ENCODE measurements at places on chromosomes 2 and 18.

DNA sequence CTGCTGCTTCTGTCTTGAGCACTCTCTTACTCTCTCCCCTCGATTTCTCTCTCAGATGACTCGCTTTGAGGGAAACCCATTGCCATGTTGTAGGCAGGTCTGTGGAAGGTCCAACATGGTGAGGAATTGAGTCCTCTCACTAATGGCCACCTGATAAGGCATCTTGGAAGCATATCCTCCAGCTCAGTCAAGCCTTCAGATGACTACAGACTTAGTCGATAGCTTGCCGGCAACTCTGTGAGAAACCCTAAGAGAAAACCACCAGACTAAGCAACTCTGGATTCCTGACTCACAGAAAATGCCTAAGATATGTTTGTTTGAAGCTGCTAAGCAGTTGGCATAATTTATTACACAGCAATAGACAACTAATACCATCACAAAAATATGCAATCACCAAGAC lies 51.2 kb downstream of the WDR75 start:
- no peak for DNase-seq

DNA sequence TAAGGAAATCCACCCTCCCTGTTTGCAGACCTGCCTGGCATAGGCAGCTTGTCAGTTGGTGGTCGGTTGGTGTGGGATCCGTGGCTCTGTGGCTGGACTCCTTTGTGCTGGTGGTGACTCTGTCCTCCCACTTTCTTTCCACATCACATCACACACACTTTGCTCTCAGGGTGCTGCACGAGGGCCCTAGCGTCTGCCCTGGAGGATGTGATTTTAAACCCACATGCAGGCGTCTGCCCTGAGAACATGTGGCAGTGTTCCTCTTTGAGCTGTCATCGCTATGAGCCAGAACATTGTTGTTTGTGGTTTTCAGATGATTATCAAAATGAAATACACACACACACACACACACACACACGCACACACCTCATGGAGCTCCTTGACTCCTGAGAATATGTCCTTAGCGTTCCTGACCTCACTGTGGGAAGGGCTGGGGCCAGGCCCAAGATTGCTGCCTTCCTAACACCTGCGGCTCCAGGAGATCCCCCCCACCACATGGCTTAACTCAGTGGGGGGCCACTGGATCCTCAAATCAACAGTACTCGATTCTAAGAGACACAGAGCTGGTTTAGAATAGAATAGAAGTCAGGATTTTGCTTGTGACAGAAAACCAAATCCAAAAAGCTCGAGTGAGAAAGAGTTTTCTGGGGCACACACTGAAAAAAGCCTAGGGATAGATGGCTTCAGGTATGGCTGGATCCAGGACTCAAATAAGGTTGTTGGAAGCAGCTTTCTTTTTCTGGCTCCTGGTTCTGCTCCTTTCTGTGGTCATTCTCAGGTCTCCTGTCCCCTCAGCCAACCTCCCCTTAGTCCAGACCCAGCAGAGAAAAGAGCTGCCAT lies 54.8 kb downstream of the RTP5 start:
- DNase-seq, result no peak

DNA sequence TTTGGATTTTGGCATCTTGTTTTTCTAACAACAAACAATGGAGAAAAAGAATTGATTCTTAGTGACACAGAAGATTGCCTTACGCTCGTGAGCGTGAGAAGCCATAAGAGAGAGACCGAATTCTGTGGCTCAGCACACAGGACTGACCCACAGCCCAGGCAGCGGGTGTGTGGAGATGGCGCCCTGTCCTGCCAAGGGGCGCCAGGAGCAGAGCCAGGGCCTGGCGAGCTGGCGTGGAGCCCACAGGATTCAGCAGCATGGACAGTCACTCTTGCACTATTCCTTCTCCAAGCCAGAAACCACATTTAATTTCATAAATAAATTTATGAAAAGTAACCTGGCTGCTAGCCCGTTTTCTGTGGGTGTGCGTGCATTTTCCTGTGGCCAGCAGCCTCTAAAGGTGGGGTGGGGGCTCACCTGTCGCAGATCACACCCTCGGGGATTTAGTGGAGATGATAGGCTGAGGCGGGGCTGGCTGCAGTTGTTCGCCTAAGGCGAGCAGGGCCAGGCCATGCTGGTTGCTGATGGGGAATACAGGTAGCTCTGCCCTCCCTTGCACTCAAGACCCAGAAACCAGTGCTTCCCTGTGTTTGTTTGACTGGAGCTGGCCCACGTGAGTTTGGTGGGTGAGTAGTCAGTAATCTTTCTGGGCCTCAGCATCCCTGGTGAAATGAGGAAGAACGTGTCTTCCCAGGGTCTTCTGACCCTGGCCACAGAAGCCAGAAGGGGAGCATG lies 46.2 kb downstream of the FAM168B start:
- no peak for DNase-seq

GRCh38 chr2:31188131-31188530 lies 29.2 kb downstream of the CAPN14 start:
- DNase-seq, result no peak

- DNase-seq, result no peak
Measured at GRCh38 chr2:28909655-28910353, 15.3 kb downstream of the WDR43 start.

DNA sequence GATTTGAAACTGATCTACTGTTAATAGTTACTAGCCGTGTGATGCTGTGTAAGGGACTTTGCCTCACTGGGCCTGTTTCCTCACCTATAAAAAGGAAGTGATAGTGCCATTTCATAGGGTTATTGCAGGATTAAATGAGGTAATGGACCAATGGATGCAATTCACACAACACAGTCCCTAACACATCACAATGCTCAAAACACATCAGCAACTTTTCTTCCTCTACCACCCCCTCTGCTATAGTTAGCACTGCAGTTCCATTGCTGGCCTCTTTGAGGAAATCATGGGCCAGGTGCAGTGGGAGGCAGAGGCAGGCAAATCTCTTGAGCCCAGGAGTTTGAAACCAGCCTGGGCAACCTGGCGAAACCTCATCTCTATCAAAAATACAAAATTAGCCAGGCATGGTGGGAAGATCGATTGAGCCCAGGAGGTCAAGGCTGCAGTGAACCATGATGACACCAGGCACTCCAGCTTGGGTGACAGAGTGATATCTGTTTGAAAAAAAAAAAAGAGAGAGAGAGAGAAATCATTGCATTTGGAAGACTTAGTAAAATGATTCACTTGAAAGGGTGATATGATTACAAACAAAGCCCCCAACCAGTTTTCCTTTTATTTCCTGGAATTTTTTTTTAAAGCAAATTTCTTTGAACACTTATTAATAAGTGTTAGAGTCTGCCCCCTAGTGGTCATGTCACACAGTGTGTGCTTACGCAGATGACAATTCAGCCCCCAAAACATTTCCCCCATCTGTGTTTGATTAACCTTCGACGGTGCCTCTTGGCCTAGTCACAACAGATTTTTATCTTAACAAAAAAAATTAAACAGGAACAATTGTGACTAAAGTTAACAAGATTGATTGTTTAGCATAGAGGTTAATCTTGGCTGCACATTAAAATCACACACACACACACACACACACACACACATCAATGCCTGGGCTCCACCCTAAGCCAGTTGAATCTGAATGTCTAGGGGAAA lies 88.6 kb upstream of the BCL11A start:
- peak; percentile 6 for DNase-seq

DNA sequence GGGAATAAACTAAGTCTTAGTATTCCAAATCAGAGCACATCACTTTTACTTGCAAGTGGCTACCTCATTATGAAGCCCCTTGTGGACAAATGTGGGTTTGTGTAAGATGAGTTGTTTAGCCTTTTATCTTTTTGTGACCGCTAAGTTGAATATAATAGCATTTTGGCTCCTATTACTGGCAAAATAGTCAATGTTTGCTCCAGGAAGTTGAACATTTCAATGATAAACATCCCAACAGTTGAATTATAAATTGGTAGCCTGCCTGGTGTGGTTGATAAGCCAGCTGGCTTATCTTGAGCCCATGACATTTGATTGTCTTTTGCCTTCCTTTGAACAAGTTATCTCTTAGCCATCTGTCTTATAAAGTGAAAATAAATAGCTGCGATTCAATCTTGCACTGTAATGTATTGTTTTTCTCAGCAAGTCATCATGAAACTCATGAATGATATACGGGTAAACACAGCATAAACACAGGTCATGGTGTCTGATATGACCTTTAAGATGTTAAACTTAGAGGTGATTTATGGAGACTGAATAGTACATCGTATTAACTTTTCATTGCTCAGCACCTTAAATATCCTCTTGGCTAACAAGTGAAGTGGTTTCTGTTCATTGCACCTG lies 338.4 kb downstream of the SOCS6 start:
- no peak for DNase-seq

GRCh38 chr2:158914731-158915130 lies 53.7 kb upstream of the TANC1 start:
- DNase-seq, result no peak

DNA sequence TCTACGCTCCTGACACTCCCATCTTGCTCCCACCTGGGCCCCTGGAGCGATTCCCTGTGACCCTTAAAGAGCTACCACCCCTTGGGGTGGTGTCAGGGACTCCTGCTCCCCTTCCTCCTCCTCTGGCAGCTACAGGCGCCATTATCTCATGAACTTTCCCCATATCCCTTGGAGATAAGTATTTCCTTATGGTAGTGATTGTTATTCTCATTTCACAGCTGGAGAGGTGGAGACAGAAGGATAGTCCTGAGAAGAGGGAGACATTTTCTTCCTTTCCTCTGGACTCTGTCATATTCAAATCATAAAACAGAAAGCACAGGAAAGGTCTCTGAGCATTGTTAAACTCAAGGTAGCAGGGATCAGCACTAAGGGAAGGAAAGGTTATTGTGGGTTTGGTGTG lies 34.6 kb downstream of the RDH14 start:
- no peak for DNase-seq

GRCh38 chr18:23992941-23993280 lies 21.6 kb upstream of the TTC39C start:
- DNase-seq, result no peak

DNA sequence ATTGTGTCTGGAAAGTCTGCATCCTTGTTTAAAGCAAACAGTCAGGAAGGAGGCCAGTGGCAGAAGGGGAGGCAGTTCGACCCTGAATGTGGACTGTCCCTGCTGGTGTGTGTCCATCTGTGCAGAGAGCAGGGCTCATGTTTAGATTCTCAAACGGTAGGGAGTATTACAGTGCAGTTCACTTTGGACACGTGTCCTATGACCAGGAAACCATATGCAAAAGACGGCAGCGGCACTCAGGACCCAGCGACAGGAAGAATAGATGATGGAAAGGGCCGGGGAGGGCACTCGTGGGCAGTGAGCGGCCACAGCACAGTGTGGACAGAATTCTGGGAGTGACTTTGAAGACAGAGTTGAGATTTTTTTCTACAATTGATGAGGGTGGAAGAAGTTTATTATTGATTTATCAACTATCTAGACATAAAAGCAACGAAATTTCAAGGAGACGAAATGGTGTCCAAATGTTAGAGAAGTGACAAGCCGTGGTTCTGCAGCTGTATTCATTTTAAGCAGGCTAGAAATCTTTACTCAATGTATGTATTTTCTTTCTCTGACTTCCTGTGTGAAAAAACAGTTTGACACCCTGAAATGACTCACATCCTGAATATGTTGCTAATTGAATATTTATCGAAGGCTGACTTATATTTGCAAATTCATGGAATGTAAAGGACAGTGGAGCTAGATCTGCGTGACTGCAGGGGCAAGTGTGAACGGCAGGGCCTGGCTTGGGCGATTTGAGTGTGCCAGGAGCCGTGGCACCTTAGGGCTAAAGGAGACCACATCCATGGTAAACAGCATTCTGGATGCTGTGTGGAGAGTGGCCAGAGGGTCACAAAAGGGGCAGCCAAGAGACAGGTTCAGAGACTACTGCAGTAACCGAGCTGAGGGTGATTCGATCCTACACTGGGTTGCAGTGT lies 214.2 kb downstream of the PTGR3 start:
- no peak for DNase-seq

DNA sequence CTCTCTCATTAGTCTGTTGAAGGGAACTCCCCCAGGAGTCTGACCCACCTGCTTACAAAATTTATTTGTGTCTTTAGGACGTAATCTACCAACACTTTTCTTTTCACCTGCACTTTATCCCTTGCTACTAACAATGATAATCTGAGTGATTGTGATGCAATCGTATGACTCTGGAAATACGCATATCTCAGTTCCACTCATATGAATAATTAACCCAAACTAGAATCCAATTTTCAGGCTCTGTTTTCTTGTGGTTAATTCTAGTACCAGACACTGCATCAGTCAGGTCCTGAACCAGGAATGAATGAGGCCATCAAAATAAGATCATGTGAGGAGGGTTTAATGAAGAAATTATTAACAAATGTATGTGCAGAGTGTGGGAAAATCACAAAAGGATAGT lies 158.4 kb upstream of the SRD5A2 start:
- DNase-seq, result no peak

- DNase-seq, result no peak
Measured at GRCh38 chr18:3224223-3224622, 4.5 kb upstream of the MYOM1 start.

GRCh38 chr2:174688079-174688478 lies 76.2 kb downstream of the CHRNA1 start:
- DNase-seq, result no peak

DNA sequence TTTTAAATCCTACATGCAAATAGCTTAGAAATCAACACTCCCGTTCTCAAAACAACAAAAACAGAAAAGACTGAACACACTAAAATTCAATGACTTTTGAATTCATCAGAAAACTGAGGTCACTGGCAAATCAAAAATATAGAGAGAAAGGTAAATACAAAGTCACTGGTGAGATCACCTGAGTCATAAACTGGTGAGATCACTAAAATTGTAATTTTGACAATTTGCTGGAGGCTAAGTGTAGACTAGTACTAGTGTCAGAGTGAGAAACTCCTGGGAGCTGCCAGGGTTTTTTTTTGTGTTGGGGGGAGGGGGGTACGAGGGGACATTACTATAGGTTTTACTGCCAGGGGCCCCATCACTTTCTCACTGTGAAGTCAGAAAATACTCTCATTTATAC lies 1876.0 kb upstream of the CELF4 start:
- no peak for DNase-seq

GRCh38 chr2:111900859-111901258 lies 2.5 kb downstream of the MERTK start:
- no peak for DNase-seq

DNA sequence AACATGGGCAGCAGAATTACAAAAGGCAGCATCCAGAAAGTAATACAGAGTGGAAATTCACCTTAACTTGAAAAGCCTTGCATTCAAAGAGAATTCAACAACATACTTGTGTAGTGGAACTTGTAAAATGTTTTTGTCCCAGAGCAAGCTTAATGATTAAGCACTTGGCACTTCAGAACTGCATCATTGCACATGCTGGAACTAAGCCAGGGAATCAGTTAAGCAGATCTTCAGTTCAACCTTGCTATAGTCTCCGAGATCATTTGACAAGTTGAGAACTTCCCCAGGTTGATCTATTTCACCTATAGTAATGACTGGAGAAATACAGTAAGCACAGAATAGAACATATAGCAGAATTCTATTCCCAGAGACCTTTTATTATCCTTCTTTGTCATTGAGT lies 1337.2 kb upstream of the NXPH2 start:
- DNase-seq, result no peak

DNA sequence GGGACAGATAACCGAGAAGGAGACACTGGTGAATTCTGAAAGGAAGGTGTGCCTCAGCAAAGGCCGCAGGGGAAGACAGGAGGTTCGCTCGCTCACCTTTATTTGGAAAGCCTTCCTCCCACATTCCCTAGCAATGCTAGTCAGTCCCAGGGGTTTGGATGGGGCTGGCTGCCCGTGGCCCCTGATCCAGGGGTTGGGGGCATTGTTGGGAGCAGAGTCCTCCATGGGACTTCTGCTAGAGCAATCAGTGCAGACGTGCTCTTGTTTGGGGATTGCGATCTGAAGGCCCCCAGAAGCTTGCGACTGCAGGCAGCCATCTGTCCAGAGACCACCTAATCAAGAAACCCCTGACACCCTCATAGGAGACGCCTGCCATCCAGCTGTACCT lies 6.0 kb upstream of the CYP27C1 start:
- DNase-seq, result no peak
